ENCODE measurements at places on chromosomes 5 and 9.

GRCh38 chr5:135850231-135850630 lies 15.8 kb downstream of the SLC25A48 start:
- no peak for DNase-seq

DNA sequence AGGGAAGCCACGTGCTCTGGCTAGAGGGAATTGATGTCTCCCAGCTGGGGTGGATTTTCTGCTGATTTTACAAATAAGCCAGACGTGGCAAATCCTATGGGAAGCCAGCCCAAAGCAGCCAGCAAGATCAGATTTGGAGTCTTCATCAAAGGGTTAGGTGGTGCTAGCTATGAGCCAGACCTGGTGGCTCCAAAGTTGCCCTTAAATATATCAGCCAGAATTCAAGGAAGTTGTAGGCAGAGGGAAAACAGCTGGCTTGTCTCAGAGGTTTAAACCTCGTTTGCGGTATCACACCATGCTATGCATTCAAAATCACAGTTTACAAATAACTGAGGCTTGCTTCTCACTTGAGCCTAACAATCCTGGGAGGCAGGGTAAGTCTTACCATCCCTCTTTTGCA lies 313.2 kb downstream of the MLLT3 start:
- DNase-seq: no peak

GRCh38 chr5:60529001-60529400 lies 171.0 kb downstream of the DEPDC1B start:
- DNase-seq: no peak

GRCh38 chr5:176469296-176469695 lies 21.1 kb downstream of the FAF2 start:
- DNase-seq: no peak

DNA sequence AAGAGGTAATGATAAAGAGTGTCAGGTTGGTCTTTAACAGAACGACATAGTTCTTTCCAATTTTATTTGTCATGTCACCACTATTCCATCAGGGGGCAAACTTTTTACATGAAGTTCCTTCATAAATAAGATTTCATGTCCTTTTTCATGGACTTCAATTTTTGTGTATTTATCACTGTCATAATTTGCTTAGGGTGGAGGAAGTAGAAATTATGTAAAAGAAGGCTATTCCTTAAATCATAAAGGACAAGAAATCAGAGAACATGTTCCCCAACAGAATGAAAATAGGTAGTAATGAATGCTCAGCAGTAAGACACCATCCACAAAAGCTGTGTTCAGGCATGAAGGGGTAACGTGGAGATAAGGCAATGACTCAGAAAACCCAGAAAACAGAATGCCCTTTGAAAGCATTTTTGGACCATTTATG lies 72.7 kb downstream of the ZFAND5 start:
- no peak for DNase-seq

- DNase-seq: no peak
Observed at GRCh38 chr5:96634881-96635280, 27.3 kb upstream of the CAST start.

- no peak for DNase-seq
Observed at GRCh38 chr9:77933019-77933418, 98.6 kb downstream of the GNAQ start.
